ENCODE measurements at places on chromosomes 4 and X.
A peak's percentile ranks its signal among the peaks of the same experiment; 100 is the strongest.

- DNase-seq = no peak
These were observed 19.4 kb downstream of the DRD5 start for GRCh38 chr4:9800848-9801247.

DNA sequence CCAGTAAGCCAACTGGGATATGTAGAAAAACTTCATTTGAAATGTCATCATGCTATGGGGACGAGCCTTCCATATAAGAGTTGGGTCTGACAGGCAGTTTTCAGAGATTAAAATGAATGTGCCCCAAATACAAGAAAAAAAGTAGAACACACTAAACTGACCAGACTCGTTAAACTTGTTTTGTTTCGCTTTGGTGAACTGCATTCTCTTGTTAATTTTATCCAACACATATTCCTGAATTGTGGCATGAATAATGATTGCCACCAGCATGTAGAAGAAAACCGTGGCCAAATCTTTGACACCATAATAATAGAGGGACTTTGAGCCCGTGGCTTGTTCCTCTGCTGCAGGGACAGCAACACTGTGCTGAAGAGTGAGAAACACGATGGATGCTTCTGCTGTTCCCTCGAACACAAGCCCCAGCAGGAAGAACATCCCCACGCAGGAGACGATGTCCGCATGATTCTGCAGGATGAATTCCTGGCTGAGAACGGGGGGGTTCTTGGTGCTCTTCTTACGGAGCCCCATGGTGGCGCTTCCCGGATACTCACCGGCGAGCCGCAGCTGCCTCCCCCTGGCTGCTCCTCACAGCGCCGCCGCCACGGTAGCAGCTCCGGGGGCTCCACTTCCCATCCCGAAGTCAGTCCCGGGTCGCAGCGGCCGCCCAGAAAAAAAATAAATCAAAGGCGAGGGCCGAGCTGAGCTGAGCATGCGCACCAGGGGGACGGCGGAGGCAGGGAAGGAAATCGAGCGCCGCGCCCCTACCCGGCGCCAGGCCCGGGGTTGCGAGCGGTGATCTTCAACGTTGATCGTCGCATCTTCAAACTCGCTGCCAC is at the start of gene TRAM1L1:
TSS of gene TRAM1L1 (minus strand) at position 711 of the 836 bp plus-strand sequence. CDS start at position 528, 183 bp downstream.
- no peak for DNase-seq

DNA sequence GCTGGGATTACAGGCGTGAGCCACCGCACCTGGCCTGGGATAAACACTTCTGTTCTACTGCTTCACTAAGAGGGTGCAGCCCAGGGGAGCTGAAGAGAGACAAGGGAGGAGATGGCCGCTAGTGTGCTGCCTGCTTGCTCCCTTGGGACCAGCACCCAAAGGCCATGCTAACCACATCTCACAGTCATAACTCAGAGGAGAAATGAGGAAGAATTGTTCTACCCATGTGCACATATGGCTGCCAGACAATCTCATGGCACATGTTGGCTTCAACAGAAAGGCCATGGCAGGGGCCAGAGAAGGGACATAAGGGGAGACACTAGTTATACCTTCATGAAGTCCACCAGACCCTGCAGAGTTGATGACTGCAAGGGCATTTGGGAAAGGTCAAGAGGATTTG is 22.4 kb downstream of the CLDN22 start:
- DNase-seq = no peak

DNA sequence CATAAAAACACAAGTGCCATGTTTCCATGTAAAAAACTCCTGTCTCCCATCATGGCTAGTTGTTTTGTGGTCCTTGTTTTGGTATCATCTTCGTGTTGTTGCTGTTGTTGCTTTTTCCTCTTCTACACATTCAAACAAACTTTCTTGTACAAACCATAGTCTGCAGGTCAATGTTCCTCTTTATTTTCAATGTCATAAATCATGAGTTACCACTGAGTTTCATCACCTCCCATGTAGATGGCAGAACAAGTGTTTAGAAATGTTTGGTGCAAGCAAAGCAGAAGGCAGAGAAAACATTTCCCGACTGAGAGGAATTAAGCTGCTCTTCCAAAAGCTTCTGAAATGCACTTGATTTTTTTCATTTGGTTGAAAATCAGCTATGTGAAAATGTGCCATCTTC is 166.0 kb downstream of the ANTXR2 start:
- no peak for DNase-seq

GRCh38 chr4:110224812-110225211 is 26.4 kb upstream of the ELOVL6 start:
- DNase-seq = no peak

GRCh38 chrX:46820391-46821100 is 16.3 kb upstream of the RP2 start:
- no peak for DNase-seq

DNA sequence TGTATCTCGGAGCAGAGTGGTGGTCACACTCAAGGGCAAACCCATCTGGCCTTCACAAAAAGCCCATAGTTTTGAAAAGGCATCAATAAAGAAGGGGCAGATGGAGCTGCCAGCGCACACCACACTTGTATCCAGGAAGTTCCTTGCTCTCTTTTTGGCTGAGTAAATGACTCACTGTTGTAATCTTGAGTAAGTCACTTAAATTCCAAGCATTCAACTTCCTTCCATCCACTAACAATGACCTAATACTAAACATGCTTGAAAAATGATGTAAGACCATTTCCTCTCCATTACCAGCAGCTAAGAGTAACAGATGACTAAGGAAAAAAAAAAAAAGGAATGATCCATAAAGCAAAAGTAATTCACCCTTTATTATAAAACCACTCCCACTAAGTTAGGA is 32.4 kb upstream of the MYOZ2 start:
- no peak for DNase-seq

DNA sequence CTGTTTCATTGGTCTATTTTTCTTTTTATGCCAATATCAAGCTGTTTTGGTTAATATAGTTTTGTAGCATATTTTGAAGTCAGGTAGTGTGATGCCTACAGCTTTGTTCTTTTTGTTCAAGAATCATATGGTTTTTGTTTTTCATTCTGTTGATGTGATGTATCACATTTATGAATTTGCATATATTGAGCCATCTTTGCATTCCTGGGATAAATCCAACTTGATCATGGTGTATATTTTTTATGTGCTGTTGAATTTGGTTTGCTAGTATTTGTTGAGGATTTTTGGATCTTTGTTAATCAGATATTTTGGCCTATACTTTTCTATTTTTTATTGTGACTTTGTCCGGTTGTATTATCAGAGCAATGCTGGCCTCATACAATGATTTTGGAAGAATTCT is 74.8 kb downstream of the GPAT3 start:
- no peak for DNase-seq

DNA sequence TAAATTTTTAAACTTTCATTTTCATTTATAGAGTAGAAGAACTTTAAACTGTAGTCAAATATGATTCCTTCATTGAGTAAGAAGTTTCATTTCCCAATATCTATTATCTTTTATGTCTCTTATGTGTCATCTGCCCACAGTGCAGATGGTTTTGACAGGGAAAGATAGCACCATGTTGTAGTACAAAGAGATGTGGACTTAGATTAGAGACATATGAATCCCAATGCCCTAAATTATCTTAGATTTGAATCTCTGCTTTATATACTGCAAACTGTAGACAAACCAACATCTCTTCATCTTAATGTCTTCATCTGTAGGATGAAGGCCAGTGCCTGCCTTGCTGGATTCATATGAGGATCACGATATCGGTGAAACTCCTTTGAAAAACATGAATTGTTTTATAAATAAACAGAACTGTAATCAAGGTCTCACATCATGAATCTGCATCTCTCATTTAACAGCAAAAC is 217.5 kb downstream of the BANK1 start:
- no peak for DNase-seq

DNA sequence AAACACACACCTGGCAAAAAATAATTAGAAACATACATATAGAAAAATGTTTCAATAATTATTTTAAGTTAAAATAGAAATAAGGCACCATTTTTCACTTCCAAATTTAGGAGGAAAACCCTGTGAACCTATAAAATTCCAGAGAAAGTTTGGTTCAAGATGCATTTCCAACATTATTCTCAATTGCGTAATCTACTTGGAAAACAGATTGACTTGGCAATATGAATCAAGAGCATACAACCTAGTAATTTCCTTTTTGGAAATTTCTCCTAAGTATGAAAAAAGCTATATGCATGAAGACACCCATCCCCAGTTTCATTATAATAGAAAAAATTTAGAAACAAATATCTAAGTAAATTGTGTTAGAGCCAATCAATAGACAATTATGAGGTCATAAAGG is 242.9 kb downstream of the IQCM start:
- DNase-seq = no peak

GRCh38 chr4:123826896-123827295 is 430.3 kb downstream of the SPRY1 start:
- DNase-seq = no peak

GRCh38 chr4:133146574-133147241 is 2.4 kb upstream of the PCDH10 start:
- no peak for DNase-seq

DNA sequence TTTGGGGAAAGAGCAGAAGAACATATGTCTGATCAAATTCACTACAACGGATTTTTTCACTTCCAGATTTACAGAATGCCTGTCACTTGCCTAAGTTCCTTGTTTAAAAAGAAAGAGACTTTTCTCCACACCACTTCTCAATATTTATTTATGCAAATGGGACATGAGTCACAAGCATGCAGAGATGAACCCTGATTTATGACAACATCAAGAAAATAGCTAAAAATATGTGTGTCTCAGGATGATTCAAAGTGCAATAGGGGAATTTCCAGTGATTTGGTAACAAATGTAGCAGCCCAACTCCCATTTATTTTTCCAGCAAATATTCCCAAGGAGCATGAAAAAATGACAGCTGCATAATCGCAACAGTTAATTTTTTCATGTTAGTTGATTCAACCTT is 180.4 kb upstream of the FAT1 start:
- no peak for DNase-seq

DNA sequence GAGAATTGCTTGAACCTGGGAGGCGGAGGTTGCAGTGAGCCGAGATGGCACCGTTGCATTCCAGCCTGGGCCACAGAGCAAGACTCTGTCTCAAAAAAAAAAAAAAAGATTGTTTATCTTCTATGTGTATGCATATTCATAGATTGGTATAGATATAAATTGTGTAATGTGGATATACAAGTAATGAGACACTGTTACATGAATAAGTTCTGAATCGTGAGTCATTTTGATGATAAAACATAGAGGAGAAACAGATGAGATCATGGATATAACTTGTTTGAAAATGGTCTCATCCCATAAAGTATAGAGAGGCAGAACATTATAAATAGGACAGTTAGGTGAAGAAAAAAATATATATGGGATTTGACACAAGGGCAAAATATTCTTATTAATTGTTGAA is 628.0 kb downstream of the IL1RAPL1 start:
- no peak for DNase-seq

GRCh38 chr4:146273204-146273901 is 59.0 kb downstream of the REELD1 start:
- DNase-seq = no peak

GRCh38 chr4:34850421-34850820 is 1393.9 kb downstream of the ARAP2 start:
- no peak for DNase-seq

DNA sequence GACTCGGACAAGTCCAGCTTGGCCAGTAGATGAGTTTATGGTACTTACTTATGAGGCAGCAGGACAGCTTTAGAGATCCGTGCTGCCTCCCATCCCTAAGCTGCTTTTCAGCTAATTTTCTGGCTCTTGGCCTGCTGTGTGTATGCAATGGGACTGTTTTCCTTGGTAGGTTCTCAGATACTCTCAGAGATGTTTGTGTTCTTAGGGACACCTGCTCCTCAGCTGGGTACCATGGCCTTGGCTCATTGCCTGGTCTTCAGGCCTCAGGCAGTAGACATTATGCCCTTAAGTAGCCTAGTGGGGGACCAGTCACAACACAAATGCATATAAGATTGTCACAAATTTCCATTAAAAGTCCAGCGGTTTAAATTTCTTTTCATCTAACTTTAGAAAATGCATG is 688.0 kb downstream of the PCDH7 start:
- DNase-seq = no peak

- peak; percentile 11 for DNase-seq
These were observed 15.0 kb downstream of the BRCC3 start for GRCh38 chrX:155086202-155086840.

- DNase-seq = no peak
These were observed 1.8 kb upstream of the EXOSC9 start for GRCh38 chr4:121799208-121799823.

- DNase-seq = no peak
These were observed 128.0 kb downstream of the SNCA start for GRCh38 chr4:89708903-89709421.

DNA sequence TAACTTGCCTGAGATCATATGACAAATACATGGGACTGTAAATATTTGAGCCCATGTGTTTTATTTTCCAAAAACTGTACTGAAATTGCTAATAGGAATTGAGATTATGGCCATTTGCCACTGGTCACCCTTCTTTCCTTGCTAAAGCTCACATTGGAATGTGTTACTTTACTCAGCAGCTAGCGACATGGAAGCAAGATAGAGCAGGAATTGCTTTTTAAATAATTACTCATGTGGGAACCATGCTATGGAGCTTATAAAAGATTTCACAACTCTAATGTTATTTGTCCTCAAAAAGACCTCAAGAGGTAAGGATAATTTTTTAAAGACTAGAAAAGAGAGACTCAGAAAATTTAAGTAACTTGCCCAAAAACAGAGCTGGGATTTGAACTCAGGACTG is 48.8 kb upstream of the AFAP1 start:
- no peak for DNase-seq

DNA sequence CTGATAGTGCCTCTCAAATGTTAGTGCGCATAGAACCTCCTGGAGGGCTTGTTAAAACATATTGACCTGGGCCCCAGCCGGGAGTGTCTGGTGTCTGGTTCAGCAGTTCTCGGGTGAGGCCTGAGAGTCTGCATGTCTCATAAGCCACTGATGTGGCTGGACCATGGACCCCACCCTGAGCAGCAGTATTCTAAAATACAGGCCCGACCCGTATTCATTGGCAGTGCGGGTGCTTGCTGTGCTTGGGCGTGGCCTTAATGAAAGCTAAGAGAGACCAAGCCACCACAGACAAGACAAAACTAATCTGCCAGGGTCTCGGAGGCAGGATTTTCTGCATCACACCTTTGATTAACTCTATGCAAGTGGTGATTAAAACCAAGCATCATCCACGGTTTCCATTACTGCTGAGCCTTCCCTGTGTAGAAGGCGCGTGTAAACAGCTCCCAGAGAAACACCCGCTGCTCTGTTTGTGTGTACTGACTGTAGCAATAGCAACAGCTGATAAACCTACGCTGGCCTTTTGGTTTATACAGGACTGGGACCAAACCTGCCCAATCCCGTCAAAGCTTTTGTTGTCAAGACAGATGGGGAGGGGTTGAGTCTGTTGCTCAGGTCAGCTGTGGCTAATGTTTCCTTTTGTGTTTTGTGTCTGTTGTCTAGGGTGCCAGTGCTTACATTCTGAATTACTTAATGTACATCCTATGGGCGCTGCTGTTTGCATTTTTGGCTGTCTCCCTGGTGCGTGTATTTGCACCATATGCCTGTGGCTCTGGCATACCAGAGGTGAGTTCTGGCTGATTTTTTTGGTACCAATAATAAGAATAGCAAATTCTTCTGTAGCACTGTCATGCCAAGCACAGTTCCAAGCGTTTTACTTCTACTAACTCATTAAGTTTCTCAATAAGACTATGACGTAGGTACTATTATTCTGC is 40.8 kb downstream of the CLCN4 start:
- DNase-seq = no peak

- no peak for DNase-seq
These were observed 586.0 kb upstream of the AADAT start for GRCh38 chr4:170675568-170676262.

GRCh38 chr4:26048950-26049349 is 134.9 kb downstream of the SMIM20 start:
- no peak for DNase-seq
